ENCODE measurements at places on chromosomes 2 and 18.

GRCh38 chr2:210617732-210618330 is 61.4 kb downstream of the CPS1 start:
- peak; percentile 19 for DNase-seq

- peak; percentile 29 for DNase-seq
Observed at GRCh38 chr18:12742453-12742852, 39.6 kb downstream of the PSMG2 start.

GRCh38 chr2:98470851-98471255 is 26.2 kb downstream of the INPP4A start:
- no peak for DNase-seq

- no peak for DNase-seq
Observed at GRCh38 chr2:238974081-238974480, 126.2 kb downstream of the TWIST2 start.

DNA sequence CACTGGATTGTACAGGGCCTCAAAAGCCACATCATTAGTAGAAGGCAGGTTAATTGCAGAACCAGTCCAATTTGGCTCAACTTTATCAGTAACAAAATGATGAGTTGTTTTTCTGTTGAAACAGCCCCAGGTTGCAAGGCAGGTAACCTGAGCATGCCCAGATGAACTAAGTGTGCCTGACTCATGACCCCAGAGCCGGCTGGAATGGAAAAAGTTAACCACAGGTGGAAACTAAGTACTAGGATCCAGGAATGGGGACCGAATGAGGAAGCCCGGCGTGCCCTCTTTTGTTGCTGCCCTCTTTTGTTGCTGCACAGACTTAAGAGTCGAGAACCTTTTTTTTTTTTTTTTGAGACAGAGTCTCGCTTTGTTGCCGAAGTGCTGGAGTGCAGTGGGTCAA is 79.5 kb upstream of the YWHAQ start:
- no peak for DNase-seq

DNA sequence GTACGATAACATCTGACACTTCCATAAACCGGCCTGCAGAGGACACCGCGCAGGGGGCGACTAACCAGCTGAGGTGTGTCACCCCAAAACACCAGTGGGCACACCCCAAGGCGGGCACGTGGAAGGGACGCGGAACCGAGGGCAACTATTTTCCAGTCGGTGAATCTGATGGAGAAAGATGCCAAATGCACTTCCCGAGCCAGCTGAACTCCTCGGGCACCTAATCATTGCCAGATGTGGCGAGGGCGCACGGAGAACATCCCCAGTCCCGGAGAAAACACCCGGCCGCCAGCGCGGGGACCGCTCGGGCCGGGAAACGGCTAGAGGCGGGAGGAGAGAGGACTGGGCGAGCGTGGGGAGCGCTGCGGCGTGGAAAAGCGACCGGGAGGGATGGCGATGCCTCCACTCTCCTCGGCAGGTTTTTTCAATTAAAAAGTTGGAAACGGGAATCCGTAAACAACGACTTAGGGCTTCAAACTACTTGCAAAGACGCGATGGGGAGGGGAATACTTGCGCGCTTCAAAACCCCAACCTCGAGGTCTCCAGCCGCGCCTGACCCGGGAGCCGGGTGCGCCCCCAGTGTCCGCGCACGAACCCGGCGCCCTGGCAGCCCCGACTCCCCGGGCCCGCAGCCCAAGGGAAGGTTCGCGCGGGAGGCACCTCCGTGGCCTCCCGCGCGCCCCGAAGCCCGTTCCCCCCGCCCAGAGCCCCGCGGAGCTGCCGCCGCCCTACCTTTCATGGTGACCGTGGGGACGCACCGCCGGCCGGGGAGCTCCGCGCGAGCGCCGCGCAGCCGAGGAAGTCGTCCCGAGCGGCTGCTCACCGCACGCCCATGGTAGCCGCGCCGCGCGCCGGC is 497 bp downstream of the COLEC12 start:
- no peak for DNase-seq

GRCh38 chr2:134657650-134658250 is 61.0 kb downstream of the TMEM163 start:
- DNase-seq: no peak

GRCh38 chr2:200135082-200135481 is 171.4 kb upstream of the SPATS2L start:
- DNase-seq: no peak

GRCh38 chr2:100703213-100703612 is 116.7 kb upstream of the NPAS2 start:
- DNase-seq: no peak

GRCh38 chr2:173359231-173359630 is 4.6 kb downstream of the CDCA7 start:
- DNase-seq: no peak

Data from inflammatory macrophage treated with lipopolysaccharide for 4 hours (primary cell).